Globus pallidus (tissue), 1 donor: ENCODE measurements at places on chromosomes 7 and 10.

- DNase-seq = peak; percentile 50
Observed at GRCh38 chr10:60186315-60187071, 203.2 kb downstream of the ANK3 start.

DNA sequence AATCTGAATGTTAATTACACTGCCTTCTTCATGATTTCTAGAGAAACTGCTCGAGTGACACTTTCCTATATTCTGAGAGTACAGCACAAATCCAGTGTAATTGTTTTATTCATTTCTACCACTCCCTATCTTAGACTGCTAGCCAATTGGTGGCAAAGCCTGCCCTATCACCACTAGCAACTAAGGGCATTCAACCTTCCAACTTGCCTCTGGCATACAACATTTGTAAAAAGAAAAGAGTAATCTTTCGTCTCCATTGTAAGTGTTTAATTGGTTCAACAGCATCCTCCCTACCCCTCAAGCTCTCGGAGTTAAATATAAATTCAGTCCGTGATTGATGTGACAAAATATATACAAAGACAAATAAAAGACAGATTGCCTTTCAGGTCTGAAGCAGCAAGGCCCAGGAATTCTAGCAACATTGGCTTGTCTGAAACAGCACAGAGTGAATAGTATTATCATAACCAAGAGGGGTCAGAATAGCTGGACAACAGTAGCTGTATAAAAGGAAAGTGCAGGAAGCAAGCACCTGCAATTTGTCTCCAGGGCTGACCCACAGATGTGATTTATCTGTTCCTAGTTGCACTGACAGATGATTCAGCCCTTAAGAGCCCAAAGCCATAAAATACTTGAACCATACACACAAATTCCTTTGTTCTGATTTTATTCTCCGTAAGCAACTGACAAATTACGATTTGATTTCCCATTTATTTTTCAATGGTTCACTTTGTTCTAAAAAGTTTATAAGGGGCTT lies 47.6 kb upstream of the ANKRD1 start:
- DNase-seq = no peak

GRCh38 chr7:107439025-107439424 lies 30.8 kb upstream of the GPR22 start:
- DNase-seq = no peak

DNA sequence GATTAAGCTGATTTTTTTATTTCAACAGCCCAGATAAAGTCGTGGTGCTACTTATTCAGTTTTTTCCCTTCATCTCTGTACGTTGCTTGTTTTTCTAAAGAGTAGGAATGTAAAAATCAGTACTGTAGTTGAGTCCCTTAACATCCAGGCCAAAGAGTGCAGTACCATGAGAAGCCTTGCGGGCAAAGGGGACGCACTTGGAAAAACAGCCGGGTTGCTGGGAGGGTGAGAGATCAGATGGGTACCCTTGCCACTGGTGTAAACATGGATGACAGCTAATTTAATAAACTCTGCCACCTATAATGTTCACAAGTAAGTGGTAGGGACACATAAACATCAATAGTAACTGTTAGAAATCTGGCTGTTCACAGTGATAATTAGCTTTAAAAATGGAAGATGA lies 175.9 kb downstream of the POU6F2 start:
- DNase-seq = no peak

DNA sequence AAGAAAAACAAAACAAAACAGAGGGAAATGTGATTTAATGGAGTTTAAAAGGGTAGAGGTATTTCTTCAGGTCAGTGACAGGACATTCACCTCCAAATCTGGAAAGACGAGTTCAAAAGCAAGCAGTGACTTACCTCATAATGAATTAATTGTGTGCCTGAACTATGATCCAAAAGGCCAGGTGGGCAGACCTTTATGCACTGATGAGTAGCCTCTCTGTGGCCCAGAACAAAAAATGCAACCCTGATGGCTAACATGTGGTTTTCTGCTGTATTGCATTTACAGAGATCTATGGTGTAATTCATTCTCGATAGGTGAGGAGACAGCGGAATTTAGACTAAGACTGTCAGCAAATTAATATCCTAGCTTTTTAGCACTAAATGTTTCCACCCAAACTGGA lies 142.0 kb downstream of the HDAC9 start:
- DNase-seq = no peak

- no peak for DNase-seq
Observed at GRCh38 chr7:45663965-45664633, 89.9 kb downstream of the ADCY1 start.

DNA sequence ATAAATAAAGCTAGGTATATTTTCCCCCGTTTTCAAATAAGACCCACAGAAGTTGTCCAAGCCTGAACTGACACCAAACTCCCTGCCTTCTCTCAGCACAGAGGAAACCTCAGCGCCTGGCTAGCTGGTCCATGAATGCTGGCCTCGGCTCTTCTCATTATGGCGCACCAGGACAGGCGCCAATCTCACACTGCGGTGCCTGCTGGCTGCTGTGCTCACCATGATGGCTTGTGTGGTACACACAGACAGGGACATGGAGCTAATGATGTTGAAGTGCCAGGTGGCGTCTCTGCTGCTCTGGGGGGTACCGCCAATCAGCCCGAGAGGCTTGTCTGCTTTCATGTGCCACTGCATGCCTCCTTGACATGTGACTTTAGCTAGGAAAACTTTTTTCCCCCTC lies 43.2 kb upstream of the USP6NL start:
- no peak for DNase-seq

DNA sequence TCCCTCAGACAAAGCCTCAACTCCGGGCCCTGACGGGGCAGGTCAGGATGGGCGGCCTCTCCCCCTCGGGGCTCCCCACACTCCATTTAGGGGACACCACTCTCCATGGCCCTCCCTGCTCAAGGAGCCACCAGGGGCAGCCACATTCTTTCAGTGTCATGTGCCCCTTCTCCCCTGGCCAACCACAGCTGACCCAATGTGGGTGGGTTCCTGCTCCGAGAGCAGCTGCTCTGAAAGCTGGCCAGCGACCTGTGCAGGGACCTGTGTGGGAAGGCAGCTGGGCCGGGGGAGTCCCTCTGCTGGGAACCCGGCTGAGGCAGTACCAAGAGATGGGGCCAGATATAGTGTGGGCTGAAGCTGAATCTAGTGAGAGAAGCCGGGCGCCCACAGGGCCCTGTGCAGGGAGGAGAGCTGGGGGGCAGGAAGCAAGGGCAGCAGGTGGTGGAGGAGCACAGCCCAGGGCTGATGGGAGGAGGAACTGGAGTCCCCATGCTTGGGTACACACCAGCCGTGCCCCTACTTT lies 40.6 kb upstream of the NPFFR1 start:
- DNase-seq = no peak

GRCh38 chr7:55470261-55470660 lies 102.0 kb downstream of the VOPP1 start:
- DNase-seq = no peak

DNA sequence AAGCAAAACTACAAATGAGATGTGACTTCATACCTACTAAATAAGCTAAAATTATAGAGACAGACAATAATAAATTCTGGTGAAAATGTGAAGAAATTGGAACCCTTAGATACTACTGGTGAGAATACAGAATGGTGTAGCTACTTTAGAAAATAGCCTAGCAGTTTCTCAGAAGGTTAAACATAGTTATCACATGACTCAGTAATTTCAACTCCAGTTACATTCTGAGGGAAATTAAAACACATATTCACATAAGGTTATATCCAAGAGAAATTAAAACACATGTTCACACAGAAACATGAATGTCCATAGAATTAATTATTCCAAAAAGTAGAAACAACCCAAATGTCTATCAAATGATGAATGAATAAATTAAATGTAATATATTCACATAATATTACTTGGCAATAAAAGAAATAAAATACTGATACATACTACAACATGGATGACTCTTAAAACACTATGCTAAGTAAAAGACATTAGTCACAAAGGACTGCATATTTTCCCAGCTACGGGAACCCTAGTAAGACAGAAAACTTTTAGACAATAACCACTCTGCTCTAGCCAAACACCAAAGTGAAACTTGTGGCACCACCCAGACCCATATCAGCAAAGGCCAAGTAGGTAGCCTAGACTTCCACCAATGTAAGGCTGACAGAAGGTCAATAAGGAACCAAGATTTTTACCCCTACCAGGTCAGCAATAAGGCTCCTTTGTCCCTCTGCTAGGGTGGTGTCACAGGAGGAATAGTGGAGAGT lies 25.1 kb downstream of the SLC25A40 start:
- no peak for DNase-seq

DNA sequence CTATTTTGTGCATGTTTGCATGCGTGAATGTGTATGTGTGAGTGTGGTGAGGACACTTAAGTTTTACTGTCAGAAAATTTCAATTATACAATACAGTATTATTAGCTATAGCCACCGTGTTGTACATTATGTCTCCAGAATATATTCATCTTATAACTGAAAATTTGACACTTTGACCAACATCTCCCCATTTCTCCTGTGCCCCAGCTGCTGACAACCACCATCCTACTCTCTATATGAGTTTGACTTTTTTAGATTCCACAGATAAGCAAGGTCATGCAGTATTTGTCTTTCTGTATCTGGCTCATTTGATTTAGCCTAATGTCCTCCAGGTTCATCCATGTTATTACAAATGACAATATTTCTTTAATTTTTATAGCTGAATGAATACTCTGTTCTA lies 195.0 kb downstream of the GPR37 start:
- DNase-seq = no peak

GRCh38 chr7:99409192-99409572 lies 413 bp downstream of the BUD31 start:
- no peak for DNase-seq

DNA sequence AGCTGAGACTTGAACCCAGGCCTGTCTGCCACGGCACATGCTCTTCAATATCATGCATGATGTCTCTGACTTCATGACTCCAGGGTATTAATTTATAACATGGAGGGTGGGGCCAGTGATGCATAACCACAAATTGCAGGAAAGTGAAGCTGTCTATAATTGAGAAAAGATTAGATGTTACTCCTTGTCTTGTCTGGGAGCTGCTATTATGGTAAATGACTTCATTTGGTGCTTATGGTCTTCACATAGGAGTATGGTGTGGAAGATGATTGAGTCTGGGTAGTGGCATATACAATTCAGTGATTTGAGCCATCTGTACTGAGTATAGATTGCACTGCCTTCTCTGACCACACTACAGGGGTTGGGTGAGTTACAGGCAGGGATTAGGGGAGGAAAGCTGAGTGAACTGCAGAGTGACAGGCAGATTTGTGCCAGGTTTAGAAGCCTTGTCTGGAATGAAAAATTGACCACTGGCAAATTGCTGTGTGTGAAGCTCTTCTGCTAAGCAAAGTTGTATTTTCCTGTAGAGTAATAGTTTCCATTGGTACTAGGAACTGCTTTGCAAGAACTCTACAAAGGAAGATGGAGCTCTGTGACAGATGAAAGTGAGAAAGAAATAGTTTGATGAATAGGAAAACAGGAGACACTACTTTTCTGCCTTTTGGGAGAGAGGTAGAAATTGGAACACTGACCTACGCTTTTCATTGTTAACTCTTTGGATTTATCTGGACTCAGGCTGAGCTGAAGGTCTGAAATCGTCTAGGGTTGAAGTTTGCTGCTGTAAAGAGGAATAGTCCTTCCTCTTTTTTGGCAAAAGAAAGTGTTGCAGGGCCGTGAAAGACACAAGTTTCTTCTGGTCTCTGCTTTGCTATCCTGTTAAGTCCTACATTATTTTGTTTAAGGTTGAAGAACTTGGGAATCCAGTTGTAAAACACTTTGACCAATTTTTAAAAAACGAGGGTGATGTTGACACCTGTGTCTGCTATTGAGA lies 2.7 kb downstream of the SND1 start:
- DNase-seq = no peak

DNA sequence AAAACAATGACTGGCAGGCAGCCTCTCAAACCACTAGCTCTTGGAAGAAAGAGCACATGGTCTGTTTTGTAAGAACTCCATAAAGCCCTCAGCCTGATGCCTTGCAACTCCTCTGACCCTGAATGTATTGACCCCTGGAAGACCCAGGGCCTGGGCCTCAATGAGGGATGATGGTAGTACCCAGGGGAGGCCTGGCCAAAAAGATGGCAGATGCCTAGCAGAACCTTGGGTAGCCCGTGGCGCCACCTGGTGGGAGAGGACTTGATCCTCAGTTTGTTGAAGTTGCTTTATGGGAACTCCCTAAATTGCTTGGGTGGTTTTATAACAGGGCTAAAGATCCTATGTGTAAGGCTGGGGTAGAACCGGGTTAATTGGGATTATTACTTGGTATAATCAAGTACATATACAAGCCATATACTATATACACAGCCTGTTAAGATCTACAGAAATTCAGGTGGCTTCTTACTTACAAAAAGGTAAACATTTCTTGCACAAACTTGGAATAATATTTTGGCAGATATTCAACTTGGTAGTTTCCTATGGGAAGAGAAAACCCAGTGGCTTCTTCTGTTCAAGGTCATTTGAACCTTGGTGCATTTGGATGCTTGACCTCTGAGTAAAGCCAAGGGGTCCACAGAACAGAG lies 95.8 kb upstream of the CACUL1 start:
- DNase-seq = no peak

DNA sequence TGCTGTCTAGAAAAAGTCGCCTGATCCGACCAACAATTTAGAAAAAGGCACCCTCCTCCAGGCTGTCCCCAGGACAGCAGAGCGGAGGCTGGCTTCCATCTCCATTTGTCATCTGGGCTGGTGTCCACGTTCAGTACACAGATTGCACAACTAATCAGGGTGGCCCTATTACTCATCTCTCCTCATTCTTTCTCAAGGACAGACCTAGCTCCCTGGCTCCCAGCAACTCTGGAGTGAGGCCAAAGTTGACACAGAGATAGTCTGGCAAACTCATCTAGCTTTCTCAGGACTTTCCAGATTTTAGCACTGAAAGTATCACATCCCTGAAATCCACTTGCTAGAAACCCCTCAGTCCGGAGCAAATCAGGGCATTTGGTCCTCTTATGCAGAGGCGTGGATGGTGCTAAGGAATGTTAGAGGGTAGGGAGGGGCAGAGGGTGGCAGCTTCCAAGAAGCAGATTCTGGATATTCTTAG lies 75.1 kb downstream of the DNAH11 start:
- no peak for DNase-seq

DNA sequence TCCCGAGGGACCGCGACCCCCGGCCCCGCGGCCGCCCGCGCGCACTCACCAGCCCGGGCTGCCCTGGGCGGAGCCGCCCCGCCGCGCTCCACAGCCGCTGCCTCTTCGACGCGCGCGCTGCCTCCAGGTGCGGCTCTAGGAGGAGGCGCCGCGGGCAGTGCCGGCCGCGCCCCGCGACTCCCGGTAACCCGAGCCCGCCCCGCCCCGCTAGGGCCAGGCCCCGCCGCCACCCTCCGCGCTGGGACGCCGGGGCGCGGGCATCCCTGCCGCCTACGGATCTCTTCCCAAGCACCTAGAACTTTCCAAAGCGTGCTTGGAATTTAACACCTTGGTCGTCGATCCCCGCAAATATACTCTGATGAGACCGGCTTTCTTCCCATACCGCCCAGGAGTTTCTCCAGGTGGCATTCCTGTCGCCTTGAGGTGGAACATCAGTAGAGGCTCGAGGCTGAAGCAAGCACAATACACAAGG lies at the start of gene SLC26A5:
Gene SLC26A5 (minus strand): TSS at position 159 of the 472 bp plus-strand sequence. CDS start 24,693 bp downstream, outside the sequence.
- DNase-seq = no peak

- no peak for DNase-seq
Observed at GRCh38 chr7:151439855-151440798, at the start of gene CRYGN. TSS of gene CRYGN (minus strand) at chr7:151440141. CDS start at chr7:151439917, 224 bp downstream.
